Activated T-helper 1 cell treated with anti-CD3 and anti-CD28 coated beads, Interleukin-2, amount 50 U/mL, for 16 hours (primary cell): ENCODE measurements at places on chromosomes 7 and 10.

- no peak for DNase-seq
Observed at GRCh38 chr7:55086413-55087201, 67.8 kb downstream of the EGFR start.

DNA sequence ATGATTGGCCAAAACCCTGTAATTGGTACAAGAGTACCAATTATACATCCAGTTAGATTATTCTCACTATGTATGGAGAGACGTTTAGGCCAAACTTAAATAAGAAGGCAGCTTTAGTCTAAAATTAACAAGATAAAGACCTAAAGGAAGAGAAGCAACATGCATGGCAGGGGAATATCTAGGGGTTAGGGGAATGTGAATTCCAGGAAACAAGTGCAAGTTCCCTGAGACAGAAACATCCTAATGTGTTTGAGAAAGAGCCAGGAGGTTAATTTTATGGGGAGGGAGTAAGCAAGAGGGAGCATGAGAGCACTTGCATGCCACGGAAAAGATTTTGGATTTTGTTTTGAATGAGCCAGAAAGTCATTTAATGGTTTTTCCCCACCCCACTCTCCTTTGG is 39.6 kb upstream of the CCDC6 start:
- DNase-seq: no peak

DNA sequence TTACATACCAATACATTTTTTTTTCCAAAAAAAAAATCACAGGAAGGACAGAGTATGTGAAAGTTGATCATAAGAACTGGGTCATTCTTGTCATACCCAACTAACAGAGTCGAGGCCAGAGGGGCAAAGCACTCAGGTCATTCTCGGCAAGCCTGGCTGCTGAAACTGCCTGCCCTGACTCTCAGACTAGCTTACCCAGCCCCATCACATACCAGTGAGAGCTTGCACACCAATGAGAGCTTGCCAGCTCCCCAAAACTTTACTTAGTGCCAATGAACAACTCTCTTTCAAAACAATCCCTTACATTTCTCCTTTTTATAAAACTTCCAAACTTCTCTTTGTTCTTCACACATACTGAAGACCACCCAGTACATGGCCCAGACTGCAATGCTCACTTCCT is 48.9 kb downstream of the VOPP1 start:
- DNase-seq: no peak

- DNase-seq: no peak
Observed at GRCh38 chr7:128879939-128880746, 17.5 kb downstream of the ATP6V1F start.
